ENCODE measurements at places on chromosomes 6 and 20.
A peak's percentile ranks its signal among the peaks of the same experiment; 100 is the strongest.

DNA sequence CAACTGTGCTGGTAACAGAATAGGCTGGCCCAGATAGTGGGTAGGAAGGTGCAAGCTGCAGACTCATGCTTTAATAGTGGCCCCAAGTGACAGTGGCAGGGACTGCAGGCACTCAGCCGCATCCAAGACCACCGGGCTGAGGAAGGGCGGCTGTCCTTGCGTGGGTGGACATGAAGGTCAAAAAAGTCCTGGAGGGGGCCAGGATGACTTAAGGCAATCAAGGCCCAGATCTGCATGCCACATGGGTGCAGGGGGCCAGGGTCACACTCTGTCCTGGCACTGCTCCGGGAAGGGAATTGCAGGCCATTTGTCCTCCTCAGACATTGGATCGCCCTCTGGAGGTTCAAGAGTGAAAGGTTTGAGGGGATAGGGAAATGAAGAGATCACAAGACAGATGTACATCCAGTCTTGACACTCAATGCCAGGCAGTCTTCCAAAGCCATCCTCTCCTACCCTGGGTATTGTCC is 10.4 kb upstream of the VNN2 start:
- peak; percentile 2 for DNase-seq

- DNase-seq = no peak
Observed at GRCh38 chr6:148836751-148837150, 89.9 kb downstream of the UST start.

- no peak for DNase-seq
Observed at GRCh38 chr6:154792761-154793160, 59.5 kb downstream of the SCAF8 start.

- no peak for DNase-seq
Observed at GRCh38 chr6:142071981-142072380, 60.7 kb upstream of the GJE1 start.

GRCh38 chr6:25334793-25335192 is 55.6 kb downstream of the CARMIL1 start:
- DNase-seq = no peak

DNA sequence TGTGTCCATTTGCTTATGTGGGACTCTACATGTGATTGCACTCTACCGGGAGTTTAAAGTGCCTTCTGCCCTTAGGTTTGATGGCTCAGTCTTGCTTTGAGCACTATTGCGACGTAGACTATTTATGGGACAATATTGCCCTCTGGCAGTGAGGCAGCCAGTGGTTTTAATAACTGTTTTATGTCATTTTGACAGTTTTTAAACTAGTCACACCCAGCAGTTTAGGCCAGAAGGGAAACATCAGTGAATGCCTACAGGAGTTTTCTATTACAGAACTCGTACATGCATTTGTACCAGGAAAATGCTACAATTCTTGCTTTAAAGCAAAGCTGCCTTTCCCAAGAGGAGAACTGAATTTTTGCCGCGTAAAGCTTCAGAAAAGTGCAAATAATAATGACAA is 813.7 kb downstream of the KIF16B start:
- no peak for DNase-seq

DNA sequence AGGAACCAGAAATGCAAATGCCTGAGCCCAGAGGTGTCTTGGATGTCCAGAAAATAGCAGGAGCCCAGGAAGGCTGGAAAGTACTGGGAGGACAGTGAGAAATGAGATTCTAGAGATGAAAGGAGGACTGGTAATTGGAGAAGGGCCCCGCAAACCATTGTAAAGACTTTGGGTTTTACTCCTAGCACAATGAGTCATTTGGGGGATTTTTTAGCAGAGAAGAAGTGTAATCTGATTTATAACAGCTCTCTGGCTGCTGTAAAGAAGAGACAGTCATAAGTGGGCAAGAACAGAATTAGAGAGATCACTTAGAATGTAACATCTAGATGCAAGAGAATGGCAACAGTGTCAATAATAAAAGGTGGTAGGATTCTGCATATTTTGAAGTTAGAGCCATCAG is 40.2 kb downstream of the SLC35F1 start:
- no peak for DNase-seq

DNA sequence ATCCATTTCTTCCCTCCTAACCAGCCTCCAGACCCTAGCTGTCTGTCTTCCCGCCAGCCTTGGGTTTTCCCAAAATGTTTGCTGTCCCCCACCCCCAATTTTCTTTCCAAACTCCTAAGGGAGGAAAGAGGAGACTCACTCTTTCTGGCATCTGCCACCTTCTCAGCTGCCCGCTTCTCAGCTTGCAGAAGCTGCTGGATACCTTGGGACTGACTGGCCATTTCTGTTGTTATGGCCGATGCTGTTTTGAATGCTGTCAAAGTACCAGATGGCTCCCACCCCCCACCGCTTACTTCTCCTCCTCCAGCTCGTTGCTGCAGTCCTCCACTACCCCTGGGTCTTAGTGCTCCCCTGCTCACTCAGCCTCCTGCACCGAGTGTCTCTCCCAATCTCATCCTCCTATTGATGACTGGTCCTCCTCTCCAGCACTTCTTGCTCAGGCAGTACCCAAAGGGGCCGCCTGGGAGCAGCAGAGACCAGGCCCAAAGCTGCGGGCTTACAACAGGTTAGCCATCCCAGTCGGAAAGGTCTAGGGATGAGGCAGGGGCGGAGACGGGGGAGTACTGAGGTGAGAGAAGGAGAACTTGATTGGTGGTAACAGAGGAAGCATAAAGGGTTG is at the start of gene ATP6V1G2:
Gene ATP6V1G2 (minus strand): TSS at position 270 of the 619 bp plus-strand sequence. CDS start 49 bp downstream, at position 221.
- DNase-seq = peak; percentile 45

DNA sequence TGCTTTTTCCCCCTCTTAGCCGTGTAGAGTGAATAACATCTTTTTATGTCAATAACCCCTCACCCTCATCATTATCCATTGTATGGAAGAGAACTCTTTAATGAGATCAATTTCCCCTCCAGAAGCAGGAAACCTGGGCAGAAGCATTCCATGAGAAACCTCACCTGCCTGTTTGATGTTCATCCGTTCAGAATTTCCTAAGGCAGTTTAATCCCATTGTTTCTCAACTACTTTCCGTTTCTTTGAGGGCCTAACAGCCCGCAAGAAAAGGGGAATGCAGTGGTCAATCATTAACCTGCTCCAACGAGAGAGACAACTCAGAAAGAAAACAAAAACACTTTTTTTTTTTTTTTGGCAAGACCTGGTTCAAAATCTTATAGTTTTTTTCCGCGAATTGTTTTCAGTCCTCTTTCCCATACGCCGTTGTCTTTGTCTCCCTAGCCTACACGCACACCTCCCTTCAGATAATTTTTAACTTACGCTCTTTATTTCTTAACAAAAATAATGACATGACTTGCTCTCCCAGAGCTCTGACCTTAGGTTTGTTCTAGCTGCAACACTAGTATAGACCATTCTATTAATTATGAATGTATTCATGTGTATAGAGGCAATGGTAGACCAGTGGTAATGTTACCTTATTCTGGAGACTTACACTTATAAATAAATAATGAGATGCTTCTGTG is 25.6 kb upstream of the ID4 start:
- no peak for DNase-seq

DNA sequence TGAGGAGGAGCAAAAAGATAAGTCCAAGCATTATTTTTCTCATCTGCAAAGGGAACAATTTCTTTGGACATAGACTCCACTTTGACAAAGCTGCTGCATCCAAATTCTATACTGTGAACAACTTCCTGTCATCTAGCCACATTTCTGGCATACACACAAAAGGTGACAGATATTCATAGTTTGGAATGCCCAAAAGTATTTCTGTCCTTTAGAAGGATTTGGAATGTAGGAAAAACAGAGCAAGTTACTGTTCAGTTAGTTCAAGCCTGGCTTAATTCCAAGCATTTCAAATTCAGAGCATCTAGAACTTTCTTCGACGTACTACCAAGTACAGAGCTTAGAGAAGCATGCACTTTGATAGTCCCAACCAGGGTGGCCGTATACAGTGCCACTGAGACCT is 134.0 kb downstream of the PDE7B start:
- no peak for DNase-seq

- no peak for DNase-seq
Observed at GRCh38 chr20:822651-823573, 10.6 kb upstream of the FAM110A start.

- no peak for DNase-seq
Observed at GRCh38 chr6:29528988-29529560, 30.5 kb downstream of the UBD start.

GRCh38 chr20:2451939-2452732 is 18.5 kb downstream of the SNRPB start:
- no peak for DNase-seq

Data from GF-D8 (cell line).